ENCODE measurements at places on chromosomes 4 and X.

- DNase-seq = no peak
Measured at GRCh38 chrX:40167850-40168479, 70.2 kb upstream of the BCOR start.

DNA sequence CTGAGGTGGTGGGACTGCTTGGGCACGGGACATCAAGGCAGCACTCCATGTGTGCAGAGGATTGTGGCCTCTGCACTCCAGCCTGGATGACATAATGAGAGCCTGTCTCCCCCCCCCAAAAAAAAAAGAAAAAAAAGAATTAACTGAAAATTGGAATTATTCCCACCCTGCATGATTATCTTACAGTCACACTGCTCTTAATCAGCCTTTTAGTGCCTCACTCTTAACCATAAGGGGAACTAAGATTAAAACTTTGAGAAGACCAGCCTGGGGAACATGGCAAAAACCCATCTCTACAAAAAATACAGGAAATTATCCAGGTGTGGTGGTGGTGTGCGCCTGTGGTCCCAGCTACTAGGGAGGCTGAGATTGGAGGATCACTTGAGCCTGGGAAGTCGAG lies 94.6 kb downstream of the UBE2K start:
- no peak for DNase-seq

DNA sequence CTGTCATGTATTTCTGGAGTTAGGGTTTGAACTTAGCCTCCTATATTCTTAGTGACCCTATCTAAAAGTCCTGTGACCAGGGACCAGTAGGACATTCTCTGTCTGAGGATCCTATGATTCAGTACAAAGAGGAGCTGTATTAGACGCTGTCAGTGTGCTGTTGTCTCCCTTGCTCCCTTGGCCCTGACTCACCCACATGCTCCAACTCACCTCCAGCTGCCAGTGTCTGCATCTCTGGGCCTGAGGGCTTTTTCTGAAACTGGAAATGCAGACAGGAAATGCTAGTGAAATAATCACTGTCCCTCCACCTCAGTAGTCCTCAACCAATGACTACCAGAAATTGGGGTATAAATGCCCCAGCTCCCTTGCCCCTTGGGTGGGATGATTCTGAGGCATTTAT lies 535.3 kb upstream of the RPS6KA3 start:
- DNase-seq = no peak

- DNase-seq = no peak
Measured at GRCh38 chr4:17112292-17112659, 213.8 kb upstream of the LDB2 start.

GRCh38 chr4:62526671-62527070 lies 1326.5 kb downstream of the ADGRL3 start:
- no peak for DNase-seq

DNA sequence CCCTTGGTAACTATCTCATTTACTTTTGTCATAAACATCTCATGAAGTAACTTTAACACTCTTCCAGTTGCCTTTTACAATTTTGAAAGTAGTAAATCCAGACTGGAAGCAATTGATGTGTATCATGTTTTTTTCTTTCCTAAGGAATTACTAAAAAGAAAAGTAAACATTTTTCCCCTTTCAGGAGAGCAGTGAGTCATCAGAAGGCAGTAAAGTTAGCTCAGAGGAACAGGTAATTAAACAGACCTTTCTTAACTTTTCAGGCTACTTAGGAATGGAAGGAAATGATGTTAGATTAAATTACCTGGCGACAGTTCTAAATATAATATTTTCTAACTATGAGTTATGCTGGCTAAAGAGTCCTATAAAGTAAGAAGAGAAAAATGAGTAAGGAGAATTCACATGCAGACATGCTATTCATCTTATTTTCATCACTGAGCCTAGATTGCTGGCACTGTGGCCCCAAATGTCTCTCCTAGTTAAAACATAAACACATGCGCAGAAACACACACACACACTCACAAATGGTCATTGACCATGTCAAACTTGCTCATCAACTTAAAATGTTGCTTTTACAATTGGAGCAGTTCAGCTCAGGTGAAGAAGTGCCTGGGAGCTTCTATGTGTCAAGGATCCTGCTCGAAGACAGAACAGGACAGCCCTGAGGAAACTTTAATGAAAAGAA lies 9.3 kb downstream of the DMP1 start:
- DNase-seq = no peak

GRCh38 chr4:65893957-65894755 lies 223.9 kb upstream of the EPHA5 start:
- no peak for DNase-seq

- no peak for DNase-seq
Measured at GRCh38 chr4:188986271-188986689, 847.0 kb downstream of the TRIML1 start.

- no peak for DNase-seq
Measured at GRCh38 chrX:49037883-49038475, 5.2 kb downstream of the TFE3 start.

- DNase-seq = no peak
Measured at GRCh38 chr4:177313263-177313662, 3.6 kb downstream of the NEIL3 start.

Measured in hindlimb muscle (tissue), 1 donor.